ENCODE measurements at places on chromosomes 6 and 20.

- DNase-seq, result no peak
Observed at GRCh38 chr20:40787941-40788340, 98.9 kb upstream of the MAFB start.

DNA sequence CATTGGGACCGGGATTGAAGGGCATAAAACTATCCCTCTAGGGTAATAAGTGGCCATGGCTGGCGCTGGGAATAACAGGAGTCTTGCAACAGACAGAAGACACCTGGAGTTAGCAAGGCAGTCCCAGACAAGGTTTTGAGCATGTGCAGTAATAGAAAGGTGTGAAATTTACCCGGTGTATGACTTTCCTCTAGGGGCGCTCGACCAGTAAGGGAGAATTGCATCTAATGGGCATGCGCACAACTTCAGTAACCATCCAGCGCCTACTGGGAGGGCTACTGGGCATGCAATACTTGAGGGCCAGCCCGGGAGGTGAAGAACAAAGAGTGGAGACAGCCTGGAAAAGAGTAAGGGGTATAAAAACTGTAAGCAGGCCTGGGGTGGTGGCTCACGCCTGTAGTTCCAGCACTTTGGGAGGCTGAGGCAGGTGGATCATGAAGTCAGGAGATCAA, 32.7 kb downstream of the SERPINB6 start:
- DNase-seq, result no peak

DNA sequence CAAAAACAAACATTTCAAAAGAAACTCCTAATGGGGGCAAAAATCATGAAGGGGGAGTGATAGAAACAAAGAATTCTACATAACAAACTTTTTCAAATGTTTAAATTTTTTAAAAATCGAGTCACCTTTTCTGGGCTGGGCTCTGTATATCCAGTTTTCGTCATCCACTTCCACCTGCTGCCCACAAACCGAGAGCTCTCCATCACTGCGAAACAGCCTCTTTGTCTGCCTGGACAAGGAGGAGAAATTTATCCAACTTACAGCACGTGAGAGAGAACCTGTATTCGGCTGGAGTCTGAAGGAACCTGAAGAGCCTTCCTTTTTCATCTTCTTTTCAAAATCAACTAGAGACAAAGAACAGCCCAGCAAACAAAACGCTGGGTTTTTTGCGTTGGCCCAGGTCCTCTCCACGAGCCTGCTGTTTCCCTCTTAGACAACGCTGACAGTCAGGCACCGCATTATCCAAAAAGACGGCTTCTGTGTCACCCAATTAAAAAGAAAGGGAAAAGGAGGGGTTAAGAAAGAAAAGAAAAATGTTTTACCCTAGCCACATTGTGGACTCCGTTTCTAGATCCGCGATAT, 72.4 kb upstream of the NHSL1 start:
- DNase-seq, result no peak

DNA sequence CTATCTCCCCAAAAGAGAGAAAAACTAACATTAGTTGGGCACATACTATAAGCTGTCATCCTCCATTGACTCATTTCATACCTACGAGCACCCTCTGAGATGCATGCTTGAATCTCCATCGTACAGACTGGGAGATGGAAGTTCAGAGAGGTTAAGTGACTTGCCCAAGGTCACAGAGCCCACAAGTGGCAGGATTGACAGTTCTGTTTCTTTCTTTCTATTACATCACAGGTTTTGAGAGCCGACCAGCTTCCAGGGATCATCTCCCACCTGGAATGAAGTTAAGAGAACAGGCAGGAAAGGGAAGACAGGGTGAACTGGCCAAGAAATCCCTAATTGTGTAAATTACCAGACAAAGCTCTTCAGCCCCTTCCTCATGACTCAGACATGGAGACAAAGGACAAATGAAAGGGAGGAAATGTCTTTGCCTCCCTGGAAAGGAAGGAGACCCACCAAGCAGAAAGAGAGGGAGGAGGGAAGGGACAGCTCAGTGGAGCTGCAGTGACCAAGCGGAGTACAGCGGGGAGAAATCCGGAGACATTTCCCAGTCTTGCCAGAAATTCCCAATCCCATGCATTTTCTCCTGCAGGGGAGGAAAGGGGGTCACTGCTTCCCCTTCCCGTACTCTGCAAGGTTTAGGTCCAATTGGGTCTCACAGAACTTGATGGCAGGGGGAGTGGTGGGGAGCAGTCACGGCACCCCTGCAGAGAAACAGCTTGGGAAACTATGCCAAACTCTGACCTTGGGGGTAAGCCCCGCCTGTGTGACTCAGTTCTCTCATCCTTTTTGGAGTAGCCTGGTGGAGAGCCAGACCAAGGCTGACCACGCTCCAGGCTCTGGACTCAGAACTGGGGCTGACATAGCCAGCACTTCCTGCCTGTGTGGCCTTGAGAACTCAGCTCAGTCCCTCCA, 154.3 kb downstream of the ANKRD60 start:
- DNase-seq, result no peak

GRCh38 chr6:26311385-26312095, 53.5 kb upstream of the BTN3A2 start:
- peak; percentile 57 for DNase-seq

- DNase-seq, result no peak
Observed at GRCh38 chr20:20440481-20440880, 72.6 kb downstream of the INSM1 start.

DNA sequence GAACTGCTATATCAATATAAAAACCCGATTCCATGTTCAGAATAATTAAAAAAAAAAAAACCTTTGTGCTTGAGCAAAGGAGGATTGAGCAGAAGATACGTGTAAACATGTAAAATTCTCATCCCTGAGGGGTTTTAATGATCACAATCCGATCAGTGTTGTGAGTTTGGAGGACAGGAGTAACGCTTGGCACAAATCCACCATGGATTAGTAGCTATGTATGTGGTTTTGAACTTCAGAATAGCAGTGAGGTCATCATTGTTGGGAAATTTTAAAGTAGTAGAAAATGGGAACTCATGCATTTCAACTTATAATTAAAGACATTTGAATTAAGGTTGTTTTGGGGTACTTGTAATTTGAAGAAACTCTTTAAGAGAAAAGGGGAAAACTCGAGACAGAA, 203.2 kb downstream of the RPS12 start:
- DNase-seq, result no peak

DNA sequence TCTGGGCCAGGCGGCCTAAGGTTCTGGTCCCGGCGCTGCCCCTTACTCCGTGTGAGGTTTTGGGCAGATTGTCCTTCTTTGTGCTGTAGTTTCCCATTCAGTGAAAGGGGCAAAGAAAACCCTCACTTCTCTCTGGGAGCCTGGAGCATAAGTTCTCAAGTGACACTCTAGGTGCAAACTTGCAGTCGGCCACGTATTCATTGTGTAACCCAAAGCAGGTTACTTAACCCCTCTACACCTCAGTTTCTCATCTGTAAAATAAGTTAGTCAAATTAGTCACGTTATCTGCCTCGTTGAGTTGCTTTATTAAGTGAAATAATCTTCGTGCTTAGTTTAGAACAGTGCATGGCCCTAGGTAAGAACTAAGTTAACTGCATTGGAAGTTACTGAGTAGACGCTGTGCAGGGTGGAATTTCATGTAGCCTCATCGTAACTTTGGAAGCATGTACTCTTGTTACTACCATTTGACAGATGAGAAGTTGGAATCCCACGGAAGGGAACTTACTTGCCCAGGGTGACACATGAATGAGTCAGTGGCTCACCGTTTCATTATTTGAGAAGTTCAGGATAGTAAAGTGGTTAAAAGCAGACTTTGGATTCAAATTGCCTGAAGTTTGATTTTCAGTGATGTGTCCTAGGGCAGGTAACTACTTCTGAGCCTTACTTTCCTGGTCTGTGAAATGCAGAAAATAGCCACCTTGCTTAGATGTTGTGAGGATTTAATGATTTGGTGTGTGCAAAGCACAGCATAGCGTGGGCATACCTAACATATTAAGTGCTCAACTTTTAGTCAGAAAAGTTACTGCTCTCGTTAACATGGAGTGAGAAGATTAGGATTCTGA, 556 bp upstream of the MROH8 start:
- no peak for DNase-seq

GRCh38 chr6:2900221-2900807, 2.8 kb downstream of the SERPINB9 start:
- DNase-seq, result no peak

GRCh38 chr20:8948442-8949020, 120.4 kb upstream of the PLCB4 start:
- DNase-seq, result no peak

GRCh38 chr6:156857573-156857972, 80.4 kb downstream of the ARID1B start:
- DNase-seq, result no peak

- no peak for DNase-seq
Observed at GRCh38 chr6:5303682-5304081, 42.4 kb downstream of the FARS2 start.

- no peak for DNase-seq
Observed at GRCh38 chr6:105793130-105793529, 293.0 kb upstream of the PRDM1 start.

DNA sequence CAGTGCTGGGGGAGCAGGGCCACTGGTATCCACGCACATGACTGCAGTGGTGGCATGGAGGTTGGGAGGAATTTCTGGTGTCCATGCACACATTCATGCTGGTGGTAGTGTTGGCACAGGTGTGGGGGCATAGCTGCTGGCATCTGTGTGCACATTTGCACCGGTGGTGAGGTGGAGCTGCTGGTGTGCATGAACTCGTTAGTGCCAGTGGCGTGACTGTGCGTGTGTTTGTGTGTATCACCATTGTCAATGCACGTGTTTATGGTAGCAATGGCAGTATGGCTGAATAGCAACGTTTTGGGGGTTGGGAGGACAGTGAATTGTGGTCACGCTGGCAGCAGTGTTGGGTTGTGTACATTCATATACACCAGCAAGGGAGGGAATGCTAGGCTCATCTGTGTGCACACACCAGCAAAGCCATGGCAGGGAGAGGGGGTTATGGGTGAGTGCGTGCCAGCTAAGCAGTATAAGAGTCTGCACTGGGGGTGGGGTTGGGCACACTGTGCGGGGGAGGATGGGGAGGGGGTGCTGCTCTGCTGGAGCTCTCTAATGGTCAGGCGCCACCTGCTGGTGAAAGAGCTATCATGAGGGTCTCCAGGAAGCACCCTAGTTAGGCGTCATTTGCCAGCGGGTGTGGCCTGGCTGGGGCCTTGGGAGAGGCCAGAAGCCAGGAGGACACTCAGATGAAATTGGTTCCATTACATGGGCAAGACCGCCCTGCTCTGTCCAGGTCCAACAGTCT, 626.1 kb upstream of the ID4 start:
- no peak for DNase-seq

DNA sequence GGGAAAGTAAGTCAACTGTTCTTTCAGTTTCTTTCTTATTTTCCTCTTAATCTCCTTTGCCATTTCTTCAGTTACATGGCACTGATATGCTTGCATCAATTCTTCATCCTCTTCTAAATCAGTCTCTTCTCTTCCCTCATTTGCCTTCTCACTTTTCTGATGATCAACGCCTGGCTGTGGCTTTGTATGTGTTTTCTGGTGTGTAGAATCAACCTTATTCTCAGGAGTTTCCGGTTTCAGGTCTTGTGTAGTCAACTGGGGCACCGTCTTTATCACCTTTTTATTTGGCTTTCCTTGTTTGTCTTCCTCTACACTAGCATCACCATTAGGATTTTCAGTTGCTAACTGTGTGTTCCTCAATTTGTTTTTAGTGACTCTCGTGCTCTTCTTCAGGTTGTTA, 31.6 kb downstream of the AHI1 start:
- no peak for DNase-seq

- no peak for DNase-seq
Observed at GRCh38 chr6:31293343-31293742, 21.5 kb upstream of the HLA-C start.

DNA sequence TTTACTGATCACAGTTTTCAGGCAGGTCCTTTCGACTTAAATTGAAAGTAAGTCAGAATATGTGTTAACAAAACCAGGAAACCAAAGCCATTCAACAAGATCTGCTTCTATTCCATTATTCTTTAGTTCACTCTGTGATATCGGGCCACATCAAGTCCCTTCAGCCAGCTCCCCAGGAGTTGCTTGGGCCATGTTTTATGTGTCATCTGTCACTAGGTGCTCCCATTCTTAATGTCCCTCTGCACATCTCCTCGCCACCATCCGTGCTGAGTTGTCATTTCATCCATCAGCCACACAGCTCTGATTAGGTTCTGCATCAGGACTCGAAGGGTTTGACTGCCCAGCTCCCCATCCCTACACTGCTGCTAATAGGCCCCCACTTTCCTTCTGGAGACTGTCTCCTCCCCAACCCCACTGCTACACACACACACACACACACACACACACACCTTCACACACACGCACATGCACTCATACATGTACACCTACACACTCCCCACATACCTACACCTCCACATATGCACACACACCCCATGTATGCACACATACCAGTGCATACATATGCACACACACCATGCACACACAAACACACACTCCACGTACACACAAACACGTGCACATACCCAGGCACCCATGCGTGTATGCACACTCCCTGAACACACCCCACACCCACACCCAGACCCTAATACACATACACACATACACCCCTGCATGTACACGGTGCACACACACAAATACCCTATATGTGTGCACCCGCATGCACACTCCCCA, 143.3 kb upstream of the GMDS start:
- DNase-seq, result no peak

- no peak for DNase-seq
Observed at GRCh38 chr20:18240997-18241396, 47.3 kb upstream of the ZNF133 start.

Data from GM12864 (cell line).